ENCODE measurements at places on chromosomes 6 and 20.

DNA sequence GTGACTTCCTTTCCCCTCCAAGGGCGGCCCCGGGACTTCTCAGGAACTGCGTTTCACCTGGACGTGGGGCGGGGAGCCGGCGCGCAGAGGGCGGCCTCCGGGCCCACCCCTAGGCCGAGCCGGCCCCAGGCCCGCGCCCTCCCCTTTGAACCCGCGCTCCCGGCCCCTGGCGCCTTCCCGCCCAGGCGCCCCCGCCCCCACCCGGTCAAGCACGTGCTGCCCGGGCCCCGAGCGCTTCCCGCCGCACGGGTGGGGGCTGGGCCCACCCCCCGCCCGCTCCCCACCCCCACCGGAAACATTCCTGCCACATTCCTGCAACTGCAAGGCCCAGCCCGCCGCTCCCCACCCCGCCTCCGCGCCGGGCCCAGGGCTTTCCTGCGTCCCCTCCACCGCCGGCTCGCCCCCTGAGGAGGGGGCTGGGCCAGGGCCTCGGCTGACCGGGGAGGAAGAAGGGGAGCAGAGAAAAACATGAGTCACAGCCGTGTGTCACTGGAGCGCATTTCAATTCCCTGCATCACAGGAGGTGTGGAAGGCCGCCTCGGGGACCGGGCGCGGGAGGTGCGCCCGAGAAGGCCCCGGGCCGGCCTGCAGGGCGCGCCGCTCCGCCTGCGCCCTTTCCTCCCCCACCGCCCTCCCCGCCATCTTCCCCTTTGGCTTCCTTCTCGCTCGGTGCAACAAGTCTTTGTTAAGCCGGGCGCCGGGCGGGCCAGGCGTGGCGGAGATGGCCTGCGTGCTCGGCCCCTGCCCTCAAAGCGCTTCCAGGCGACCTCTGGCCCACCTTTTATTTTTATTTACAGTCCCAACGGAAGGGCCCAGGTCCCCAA is 1.2 kb upstream of the HMGA1 start:
- peak; percentile 71 for DNase-seq

DNA sequence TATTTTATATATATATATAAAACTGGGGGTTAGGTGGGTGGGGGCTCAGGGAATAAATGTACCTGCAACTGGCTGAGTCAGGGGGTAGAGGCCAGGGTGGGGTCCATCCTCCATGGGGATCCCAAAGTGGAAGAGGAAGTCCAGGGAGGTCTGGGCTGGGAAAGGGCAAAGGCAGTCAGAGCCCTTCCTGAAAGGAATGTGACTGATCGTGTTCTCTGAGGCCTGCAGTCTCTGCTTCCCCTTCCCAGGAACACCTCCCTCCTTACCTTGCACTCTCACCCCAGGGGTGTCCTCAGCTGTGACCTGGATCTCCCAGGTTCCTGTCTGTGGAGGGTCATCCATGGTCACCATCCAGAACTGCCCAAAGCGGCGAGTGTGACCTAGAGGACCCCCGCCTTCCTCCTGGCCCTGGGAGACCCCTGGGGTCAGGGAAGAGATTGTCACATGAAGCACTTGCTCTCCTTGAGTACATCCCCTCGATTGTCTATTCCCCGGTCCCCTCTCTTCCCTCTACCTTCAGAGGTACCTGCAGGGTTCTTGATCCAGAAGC is 4.7 kb downstream of the SAPCD1 start:
- no peak for DNase-seq

DNA sequence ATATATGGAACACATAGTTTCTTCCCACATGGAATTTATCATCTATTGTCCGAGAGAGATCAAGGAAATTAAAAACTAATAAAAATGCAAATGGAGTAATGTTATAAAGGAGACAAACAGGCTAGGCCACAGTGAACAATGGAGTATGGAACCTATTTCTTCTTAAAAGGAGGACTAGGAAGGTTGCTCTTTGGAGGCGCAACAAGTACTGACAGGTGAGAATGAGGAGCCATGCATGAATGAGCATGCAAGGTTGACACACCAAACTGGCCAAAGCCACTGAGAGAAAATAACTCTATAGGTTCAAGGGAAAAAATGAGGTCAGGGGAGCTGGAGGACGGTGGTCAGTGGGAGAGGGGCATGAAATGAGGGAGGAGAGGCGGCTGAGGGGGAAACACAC is 40.9 kb downstream of the PSMB1 start:
- DNase-seq, result no peak

DNA sequence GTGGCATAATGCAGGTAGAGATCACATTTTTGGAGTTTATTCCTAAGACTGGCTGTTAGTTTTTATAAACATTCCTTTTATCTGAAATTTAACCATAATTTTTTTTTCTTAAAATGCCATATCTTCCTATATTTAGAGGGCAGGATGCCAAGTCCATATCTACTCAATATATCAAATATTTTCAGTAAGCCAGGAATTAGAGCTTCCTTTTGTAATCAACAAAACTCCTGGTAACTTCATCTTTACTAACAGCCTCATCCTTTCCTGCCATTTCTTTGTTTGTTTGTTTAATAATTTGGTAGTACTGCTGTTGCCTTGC is 136.3 kb downstream of the OLIG3 start:
- DNase-seq, result no peak

GRCh38 chr6:43966374-43966658 is 160.9 kb downstream of the MRPL14 start:
- no peak for DNase-seq

DNA sequence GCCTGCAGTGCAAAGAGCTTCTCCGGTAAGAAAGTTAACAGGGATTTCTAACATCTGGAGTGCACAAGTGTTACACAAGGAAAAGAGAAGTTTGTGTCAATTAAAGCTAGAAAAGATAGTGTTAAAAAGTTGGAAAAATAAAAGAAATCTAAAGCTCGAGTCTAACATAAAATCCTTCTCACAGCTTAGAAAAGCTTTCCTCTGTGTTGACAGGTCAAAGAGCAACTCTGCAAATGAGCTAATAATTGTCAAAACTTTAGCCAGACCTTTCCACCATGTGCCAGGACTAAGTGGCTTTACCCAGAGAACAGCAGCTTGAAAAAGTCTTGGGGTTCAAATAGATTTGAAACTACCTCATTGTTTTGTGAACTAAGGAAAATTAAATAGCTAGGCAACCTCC is 14.8 kb downstream of the PTPRK start:
- DNase-seq, result no peak

GRCh38 chr20:51565298-51566144 is 23.0 kb upstream of the NFATC2 start:
- DNase-seq, result no peak

GRCh38 chr6:124319410-124319809 is 515.7 kb downstream of the NKAIN2 start:
- DNase-seq, result no peak

GRCh38 chr20:1800777-1801176 is 94.4 kb upstream of the SIRPA start:
- DNase-seq, result no peak

DNA sequence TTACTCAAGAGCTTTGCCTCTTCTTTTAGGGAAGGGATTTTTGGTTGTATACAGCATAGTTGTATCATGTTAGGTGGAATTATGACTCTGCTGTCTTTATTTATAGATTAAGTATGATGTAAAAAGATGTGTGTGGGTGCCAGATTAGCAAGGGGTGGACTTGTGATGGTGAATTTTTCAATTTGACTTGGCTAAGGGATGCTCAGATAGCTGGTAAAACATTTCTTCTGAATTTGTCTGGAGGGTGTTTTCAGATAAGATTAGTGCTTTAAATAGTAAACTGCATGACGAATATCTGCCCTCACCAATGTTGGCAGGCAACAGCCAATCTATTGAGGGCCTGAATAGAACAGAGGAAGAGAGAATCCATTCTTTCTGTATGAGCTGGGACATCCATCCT is 173.3 kb upstream of the TNFAIP3 start:
- no peak for DNase-seq

- DNase-seq, result no peak
Measured at GRCh38 chr6:137913434-137913833, 46.4 kb downstream of the TNFAIP3 start.

DNA sequence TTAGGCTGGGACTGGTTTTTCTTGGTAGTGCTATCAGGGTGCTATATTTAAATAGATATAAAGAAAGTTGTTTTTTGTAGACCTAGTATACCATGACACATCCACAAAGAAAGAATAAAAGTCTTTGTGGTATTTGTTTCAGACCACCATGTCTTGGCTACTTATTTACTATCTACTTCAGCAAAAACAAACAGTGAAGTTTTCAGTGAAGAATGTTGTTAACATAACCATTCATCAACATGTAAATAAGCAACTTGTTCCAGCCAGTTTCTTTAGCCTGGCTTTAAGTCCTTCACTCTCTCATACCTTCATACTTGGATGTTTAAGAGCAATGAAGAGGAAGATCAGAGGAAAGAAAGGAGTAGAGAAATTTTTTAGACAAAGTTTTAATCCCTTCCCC is 624.1 kb downstream of the CD109 start:
- no peak for DNase-seq

- no peak for DNase-seq
Measured at GRCh38 chr6:113564371-113565171, 292.6 kb upstream of the MARCKS start.

DNA sequence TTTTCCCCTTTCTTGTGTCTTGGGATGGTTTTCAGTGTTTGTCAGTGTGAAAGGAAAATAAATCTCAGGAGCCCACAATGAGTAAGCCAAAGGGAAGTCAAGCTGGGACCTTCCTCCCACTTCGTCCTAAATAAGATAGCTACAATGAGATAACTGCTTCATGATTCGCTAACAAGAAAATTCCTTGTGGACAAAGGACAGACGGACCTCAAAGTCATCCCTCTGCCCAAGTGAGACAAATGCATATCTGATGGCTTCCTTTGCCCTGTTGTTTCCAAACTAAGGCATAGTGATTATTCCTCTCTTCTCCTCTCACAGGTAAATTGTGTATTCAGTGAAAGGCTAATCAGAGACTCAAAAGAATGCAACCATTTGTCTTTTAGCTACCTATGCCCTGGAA is 26.1 kb upstream of the ADTRP start:
- DNase-seq, result no peak

- no peak for DNase-seq
Measured at GRCh38 chr20:3275064-3275935, 36.3 kb upstream of the SLC4A11 start.

GRCh38 chr20:60055740-60056139 is 97.5 kb downstream of the CDH26 start:
- DNase-seq, result peak; percentile 52

GRCh38 chr6:3868544-3868943 is 19.4 kb downstream of the FAM50B start:
- DNase-seq, result no peak

DNA sequence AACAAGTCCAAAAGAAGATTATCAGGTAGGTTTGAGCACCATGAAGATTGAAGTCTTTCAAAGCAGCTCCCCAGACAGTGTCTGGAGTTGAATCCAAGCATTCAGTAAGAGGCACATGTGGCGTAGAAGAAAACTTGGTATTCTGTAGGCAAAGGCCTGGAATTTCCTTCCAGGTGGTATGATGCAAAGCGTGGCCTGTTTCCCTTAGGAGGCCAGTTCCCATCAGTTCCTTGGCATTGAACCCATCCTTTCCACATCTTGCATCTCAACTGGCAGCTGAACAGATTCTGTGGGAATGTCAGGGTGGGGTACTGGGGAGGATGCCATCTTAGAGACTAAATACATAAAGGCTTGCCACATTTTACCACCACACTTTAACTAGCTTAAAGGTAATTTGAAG is 516.0 kb downstream of the BTBD3 start:
- no peak for DNase-seq

DNA sequence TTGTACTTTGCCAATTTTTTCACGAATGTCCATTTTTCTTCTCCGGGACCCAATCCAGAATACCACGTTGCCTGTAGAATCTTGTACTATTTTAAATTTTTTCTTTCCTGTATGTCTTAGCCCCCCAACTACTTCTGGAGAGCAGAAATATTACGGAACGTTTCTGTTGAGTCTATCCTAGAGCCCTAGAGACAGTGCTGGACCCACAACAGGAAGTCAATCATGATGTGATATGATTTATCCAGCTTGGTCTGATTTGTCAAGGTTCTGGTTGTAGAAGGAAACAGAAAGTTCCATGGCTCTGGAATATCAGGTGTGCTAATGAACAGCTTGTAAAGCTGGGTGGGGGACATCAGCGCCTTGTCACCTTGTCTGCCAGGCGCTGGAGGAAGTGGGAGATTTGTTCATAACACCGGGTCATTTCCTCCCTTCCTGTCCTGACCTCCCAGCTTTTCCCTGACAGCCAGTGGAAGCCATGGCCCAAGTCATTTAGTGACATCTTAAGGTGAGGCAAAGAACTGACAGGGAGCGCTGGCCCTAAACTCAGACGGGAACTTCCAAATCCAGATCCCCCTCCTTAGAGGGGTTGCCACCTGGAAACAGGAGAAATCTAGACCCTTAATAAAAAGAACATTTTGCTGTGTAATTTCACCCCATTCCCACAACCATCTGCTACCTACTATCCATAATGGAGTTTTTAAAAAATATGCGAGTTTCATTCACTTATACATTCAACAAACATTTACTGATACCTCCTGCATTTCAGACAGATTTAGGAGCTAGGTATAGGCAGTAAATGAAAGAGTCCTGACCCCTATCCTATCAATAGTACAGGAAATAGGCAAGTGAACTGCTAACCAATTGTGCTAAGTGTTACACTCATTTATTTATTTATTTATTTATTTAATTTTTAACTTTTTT is 130.5 kb downstream of the ZFP64 start:
- no peak for DNase-seq

- no peak for DNase-seq
Measured at GRCh38 chr20:61644378-61645076, 392.5 kb downstream of the CDH4 start.

DNA sequence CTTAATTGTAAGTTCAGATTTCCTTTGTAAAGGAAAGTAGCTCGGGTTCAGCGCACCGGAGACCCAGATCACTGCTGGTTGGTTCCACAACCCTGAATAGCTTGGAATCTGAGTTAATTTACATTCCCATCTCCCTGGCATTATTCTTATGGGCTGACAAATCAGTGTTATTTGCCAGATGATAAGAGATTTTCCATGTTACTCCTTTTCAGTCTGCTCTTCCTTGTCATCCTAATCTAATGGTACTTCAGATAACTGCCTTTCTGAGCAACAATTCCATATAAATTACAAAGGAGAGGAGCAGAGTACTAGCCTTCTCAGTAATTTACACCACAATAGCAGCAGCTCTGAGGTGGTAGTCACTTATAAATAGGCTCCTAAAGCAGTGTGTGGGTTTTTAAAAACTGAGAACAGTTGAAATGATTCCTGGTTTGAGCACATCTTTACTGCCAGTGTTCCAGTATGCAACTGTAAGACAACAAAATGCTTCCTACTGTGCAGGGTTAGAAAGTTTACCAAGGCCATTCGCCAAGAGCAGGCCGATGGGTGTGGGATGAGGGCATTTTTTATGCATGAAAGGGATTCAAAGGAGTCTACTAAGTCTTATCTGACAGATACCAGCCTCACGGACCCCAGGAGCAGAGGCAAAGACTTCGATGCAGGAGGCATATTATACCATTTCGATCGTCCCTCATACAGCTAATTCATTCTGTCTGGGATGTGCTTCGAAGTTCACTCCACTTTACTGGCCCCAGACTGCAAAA is 89.7 kb downstream of the NDUFAF5 start:
- no peak for DNase-seq

- DNase-seq, result no peak
Measured at GRCh38 chr6:138211601-138212000, 6.7 kb downstream of the PBOV1 start.

GRCh38 chr6:36825994-36826393 is 13.2 kb downstream of the CPNE5 start:
- no peak for DNase-seq
